MG63 (cell line): ENCODE measurements at places on chromosomes 7 and 10. TPM values are rescaled to one million over a fixed set of nuclear protein-coding genes. Genes with fewer than 3 reads are reported as not detected.

- DNase-seq = no peak
Observed at GRCh38 chr7:80593869-80594586, 44.4 kb upstream of the CD36 start.

GRCh38 chr10:128140425-128140824 lies 14.2 kb upstream of the MKI67 start:
- no peak for DNase-seq

DNA sequence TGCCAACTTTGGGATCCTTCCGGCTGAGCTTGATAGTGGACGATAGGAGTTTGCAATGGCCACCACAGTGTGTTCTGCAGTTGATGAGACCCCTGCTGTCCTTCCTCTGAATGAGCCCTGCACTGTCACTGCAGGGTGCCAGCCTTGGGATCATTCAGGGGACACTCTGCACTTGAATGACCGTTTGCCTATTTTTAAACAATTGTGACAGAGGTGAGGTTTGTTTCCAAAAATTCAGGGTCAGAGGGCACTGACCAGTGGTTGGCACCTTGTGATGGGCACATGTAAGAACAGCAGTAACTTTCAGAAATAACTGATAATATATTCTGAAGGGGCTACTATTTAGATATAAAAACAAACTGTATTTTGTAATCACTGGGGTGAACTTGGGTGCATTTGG lies 48.5 kb upstream of the ADARB2 start:
- no peak for DNase-seq

- no peak for DNase-seq
Observed at GRCh38 chr10:90023950-90024349, 322.6 kb downstream of the KIF20B start.

DNA sequence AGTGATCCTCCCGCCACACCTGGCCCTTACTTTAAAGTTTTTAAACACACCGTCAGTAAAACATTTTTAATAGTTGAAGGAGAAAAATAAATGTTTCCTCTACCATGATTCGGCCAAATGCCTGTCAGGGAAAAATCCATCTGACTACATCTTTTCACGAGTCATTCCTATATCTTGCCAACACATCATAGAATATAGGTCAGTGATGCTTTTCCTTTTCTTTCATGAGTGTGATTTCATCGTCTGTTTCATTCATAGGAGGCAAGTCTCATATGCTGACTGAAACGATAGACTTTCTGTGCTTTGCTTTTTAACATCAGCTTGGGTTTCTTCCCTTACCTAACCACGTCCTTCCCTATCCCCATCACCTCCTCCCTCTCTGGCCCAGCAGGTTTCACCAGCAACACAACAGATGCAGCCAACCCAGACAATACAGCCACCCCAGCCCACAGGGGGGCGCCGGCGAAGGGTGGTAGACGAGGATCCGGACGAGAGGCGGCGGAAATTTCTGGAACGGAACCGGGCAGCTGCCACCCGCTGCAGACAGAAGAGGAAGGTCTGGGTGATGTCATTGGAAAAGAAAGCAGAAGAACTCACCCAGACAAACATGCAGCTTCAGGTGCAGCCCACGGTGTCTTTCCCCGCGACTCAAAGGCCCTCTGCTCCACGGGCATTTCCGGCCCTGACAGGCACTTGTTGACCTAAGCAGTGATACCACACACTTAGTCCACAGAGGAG lies 149.2 kb downstream of the TRIL start:
- DNase-seq = no peak

DNA sequence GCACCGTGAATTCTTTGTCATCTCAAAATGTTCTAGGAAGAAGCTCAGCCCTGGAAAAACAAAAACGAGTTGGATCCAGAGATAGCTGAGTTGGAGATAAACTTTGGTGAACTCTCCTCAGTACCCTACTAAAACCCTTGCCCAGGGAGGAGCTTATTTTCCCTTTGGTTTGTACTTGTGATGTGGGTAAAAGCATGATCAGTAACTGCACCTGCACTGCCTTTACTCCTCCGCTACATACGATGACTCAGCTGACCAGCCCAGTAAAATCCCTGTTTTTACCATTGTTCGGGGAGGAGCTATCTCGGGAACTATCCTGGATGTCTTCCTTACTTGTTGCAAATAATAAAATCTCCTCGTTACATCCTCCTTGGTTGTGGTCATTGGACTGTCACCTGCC lies 359.3 kb downstream of the SH2D4B start:
- no peak for DNase-seq

GRCh38 chr7:141118767-141119166 lies 44.9 kb downstream of the TMEM178B start:
- no peak for DNase-seq

AKR1C8 gene
- not detected in 2 replicates for total RNA-seq

GRCh38 chr10:131006458-131007256 lies 304.9 kb downstream of the TCERG1L start:
- no peak for DNase-seq

CASTOR2 gene
- 1.2 TPM in 1 of 2 replicates, not detected in the other for total RNA-seq

- no peak for DNase-seq
Observed at GRCh38 chr10:45246522-45246921, 68.9 kb downstream of the OR13A1 start.

- no peak for DNase-seq
Observed at GRCh38 chr7:2928256-2928612, 84.1 kb upstream of the GNA12 start.

GRCh38 chr10:69558559-69558958 lies 14.7 kb downstream of the NEUROG3 start:
- DNase-seq = no peak

VWA2 gene
- not detected in 2 replicates for total RNA-seq

HERPUD2 gene
- 12.0 and 16.2 TPM in 2 replicates for total RNA-seq

DNA sequence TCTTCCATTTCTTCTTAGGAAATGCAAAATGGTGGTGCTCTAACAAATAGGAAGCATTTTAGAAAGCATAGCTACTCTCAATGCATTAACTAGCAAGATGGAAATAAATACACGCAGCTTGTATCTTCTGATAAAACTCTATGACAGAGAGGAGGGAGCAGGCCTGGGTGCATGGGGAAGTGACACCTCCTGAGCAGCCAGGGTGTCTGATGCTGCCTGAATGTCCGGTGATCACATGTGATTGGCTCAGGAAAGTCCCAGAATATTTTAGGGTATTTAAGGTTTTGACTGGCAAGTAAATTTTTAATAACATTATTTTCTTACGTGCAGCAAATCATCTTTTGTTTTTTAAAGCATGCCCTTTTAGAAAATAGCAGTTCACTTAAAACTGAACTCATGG lies 261.0 kb upstream of the KLF6 start:
- DNase-seq = no peak

GRCh38 chr10:44990302-44990655 lies 10.4 kb upstream of the ZNF22 start:
- no peak for DNase-seq

DNA sequence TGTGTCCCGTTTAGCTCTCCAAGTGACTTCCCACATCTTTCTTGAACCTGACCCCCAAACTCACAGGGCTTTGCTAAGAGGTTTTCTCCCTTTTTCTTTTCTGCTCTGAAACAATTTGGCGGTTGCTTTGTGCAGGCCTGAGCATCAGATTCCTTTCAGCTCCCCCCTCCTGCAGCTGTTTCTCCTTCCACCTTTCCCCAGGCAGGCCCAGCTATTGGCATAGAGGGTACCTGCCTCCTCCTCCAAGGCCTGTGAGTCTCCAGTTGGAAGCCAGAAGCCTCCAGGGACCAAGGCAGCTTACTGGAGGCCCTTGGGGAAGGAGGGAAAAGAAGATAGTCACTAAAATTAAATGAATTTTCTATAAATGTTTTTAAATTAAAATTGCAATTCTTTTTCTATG lies 7.7 kb downstream of the VAX1 start:
- DNase-seq = no peak

DNA sequence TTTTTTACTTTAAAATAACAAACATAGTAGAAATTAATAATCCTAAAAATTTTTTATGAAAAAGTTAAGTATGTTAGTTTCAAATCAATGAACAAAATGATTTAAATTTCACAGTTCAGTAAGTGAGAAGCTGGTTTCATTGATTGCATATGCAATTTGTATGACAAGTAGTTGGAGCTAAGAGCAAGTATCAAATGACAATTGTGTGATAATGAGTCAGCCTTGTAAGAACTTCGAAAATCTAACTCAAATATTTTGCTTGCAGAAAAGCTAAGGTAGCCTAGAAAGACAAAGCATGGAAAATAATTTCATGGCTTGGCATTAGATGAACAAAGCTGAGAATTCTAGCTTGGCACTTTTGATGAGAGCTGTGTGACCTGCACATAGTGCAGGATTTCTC lies 111.5 kb downstream of the HDAC9 start:
- no peak for DNase-seq

DNA sequence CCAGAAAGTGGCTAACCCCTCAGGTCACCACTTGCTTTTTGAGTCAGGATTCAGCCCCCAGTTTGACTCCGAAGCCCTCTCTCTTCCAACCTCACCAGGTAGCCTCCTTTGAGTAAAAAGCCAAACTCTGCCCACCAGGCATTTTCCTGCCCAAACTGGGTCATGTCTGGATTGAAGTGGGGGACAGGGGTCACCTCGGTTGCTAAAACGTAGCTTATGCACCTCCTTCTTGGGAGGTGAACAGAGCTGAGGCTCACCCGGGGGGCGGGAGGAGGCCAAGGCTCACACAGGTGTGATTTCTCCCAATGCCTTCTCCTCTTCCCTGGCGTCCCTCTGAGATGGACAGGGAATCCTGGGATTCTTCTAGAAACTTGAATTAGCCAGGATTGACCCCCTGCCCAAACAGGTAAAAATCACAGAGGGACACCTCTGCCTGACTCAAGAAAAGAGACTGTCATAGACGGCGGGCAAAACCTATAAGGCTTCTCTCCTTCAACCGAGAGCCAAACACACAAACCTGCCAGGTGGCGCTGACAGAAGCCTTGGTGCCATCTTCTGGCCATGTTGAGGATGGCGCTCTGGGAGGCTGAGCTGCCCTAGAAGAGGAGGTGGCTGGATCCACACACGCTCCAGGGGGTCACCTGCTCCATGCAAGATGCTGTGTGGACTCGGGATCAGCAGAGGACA lies 51.6 kb downstream of the PRLHR start:
- peak; percentile 43 for DNase-seq

DNA sequence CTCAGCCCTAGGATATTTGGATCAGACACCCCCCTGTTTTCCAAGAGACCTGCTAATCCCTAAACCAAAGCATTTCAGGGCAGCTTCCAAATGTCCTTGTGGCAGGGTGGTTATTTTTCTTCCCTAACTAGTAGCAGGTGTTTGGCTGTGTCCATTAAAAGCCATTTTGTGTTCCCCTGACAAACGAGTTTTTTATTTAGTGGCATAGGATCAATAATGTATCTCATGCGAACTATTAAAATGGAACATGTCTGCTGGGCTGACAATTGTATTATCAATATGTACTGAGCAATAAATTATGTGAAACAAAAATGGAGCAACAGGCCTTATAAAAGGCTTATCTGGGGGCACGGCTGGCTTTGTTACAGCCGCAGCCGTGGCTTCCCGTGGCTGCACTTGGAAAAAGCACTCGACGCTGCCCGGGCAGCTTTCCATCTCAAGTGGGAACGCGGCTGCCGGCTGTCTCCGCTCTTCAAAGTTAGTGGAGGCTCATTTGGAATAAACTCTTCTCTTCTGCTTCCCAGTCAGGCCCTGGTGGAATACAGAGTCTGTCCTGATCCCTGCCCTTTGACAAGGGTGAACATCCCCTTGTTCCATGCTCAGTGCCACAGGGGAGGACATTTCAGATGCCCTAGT lies 554.3 kb downstream of the TYW1 start:
- no peak for DNase-seq

GRCh38 chr10:132100091-132100481 lies 34.3 kb downstream of the JAKMIP3 start:
- DNase-seq = no peak
